Immature natural killer cell (primary cell): ENCODE measurements at places on chromosomes 12 and 14. TPM values are rescaled to one million over a fixed set of nuclear protein-coding genes. Genes with fewer than 3 reads are reported as not detected.

- DNase-seq: no peak
- H3K4me3 ChIP-seq: no peak overlapping the region
- H3K4me1 ChIP-seq: no peaks in the 10 kb centered on the region
- H3K27me3 ChIP-seq: no peaks in the 10 kb centered on the region
- H3K36me3 ChIP-seq: no peaks in the 10 kb centered on the region
Measured at GRCh38 chr14:100735271-100735670, 8.6 kb downstream of the DLK1 start.

DNA sequence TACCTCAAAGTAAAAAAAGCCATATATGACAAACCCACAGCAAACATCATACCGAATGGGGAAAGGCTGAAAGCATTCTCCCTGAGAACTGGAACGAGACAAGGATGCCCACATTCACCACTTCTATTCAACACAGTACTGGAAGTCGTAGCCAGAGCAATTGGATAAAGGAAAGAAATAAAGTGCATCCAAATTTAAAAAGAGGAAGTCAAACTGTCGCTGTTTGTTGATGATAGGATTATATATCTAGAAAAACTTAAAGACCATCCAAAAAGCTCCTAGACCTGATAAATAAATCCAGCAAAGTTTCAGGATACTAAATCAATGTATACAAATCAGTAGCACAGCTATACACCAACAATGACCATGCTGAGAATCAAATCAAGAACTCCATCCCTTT, 5.2 kb downstream of the NDUFA12 start:
- no peak for DNase-seq
- peaks cover 41% of the 10 kb centered on the region for H3K4me1 ChIP-seq
- H3K27ac ChIP-seq: no peak overlapping the region
- H3K27me3 ChIP-seq: peaks cover 5% of the 10 kb centered on the region

- no peaks in the 10 kb centered on the region for H3K4me1 ChIP-seq
- no peaks in the 10 kb centered on the region for H3K27me3 ChIP-seq
- no peak overlapping the region for H3K27ac ChIP-seq
Measured at GRCh38 chr14:55851961-55852360, 266.2 kb upstream of the PELI2 start.

Gene TESPA1
- 33.1 TPM for polyA plus RNA-seq

Gene CLEC2B
- polyA plus RNA-seq: 130 TPM

Gene DPPA3
- not detected for polyA plus RNA-seq
